Activated CD4-positive, alpha-beta memory T cell treated with anti-CD3 and anti-CD28 coated beads, Interleukin-2, amount 10 ng/mL, durations not matched to agents 7 days and 5 days (primary cell): ENCODE measurements at places on chromosomes 3 and 15.

DNA sequence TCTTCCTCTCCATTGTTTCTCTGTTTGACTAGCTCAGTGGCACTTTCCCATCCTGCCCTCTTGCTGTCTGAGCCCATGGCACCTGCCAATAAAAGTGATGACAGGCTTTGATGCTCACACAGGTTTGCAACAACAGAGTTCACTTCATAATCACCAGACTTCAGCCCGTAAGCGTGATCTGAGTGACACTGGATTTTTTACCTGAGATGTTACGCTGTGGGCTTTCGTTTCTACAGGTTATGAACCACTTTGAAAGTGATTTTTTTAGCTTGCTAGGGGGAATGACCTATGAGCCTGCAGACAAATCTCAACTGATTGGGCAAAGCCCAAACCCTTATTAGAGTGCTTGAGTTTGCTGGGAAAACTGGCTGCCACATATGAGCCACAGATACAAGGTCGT lies 173.9 kb upstream of the ICE2 start:
- DNase-seq, result no peak

- no peak for DNase-seq
These were observed 6.8 kb downstream of the SPINT1 start for GRCh38 chr15:40850576-40851112.

- DNase-seq, result no peak
These were observed 12.7 kb downstream of the SPSB4 start for GRCh38 chr3:141063831-141064230.

- no peak for DNase-seq
These were observed 36.5 kb downstream of the SH3GL3 start for GRCh38 chr15:83483612-83484011.

GRCh38 chr3:138833899-138834595 lies 681 bp downstream of the PIK3CB start:
- peak; percentile 19 for DNase-seq

GRCh38 chr3:126300761-126301481 lies 56.3 kb downstream of the KLF15 start:
- no peak for DNase-seq

- DNase-seq, result peak; percentile 78
These were observed 66.2 kb upstream of the CSTA start for GRCh38 chr3:122258757-122259371.

- DNase-seq, result no peak
These were observed 64.6 kb upstream of the GALNT15 start for GRCh38 chr3:16109929-16110328.

GRCh38 chr3:12307136-12307535 lies 18.3 kb downstream of the PPARG start:
- DNase-seq, result no peak

GRCh38 chr3:140396110-140396509 lies 281.8 kb upstream of the TRIM42 start:
- DNase-seq, result no peak

DNA sequence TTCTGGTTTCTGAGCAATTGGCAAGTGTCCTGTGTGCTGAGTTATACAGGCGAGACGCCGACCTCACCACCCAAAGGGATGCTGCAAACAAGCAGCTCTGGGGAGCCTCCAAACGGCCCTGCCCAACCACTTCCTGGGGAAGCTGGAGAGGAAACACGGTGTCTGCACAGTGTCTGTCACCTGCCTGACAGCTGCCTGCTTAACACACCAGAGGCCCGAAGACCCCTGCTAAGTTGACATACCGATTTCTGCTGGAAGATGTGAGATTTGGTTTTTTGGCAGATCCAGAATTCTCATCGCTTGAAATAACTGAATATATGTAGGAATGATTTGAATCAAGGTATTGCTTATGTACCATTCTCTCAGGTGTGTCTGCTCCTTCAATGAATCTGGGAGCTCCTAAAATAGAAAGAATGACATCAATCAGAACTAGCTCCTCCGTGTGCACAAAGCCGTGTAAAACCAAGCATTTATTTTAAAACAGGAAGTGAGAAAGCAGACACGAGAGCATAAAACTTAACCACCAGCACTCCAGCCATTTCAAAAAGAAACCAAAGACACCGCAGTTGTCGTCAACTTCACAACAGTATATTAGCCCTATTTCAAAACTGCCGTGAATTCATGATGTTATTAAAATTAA lies 27.2 kb downstream of the LRRC2 start:
- peak; percentile 92 for DNase-seq

- DNase-seq, result no peak
These were observed 351.7 kb downstream of the IGSF11 start for GRCh38 chr3:118682921-118683320.

- DNase-seq, result peak; percentile 17
These were observed 29.8 kb downstream of the ALS2CL start for GRCh38 chr3:46663591-46664135.

GRCh38 chr3:154588831-154589230 lies 158.8 kb upstream of the GPR149 start:
- no peak for DNase-seq

DNA sequence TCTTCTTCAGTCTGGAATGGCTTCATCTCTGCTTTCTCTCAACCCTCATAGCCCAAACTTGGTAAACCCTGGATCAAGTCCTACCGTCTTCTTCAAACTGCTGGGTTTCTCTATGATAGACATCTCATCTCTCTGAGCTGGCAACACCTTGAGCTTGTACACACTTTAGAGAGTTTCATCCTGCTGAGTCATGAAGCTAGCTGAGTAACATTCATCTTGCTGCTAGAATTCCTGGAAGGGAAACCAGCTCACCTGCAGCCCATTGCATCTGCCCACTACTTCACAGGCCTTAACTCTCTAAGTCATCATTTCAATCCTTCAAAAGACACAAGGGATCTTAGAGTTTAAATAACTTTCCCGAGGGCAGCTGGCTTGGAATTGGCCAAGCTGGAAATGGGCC lies 175.5 kb upstream of the RORA start:
- DNase-seq, result no peak

DNA sequence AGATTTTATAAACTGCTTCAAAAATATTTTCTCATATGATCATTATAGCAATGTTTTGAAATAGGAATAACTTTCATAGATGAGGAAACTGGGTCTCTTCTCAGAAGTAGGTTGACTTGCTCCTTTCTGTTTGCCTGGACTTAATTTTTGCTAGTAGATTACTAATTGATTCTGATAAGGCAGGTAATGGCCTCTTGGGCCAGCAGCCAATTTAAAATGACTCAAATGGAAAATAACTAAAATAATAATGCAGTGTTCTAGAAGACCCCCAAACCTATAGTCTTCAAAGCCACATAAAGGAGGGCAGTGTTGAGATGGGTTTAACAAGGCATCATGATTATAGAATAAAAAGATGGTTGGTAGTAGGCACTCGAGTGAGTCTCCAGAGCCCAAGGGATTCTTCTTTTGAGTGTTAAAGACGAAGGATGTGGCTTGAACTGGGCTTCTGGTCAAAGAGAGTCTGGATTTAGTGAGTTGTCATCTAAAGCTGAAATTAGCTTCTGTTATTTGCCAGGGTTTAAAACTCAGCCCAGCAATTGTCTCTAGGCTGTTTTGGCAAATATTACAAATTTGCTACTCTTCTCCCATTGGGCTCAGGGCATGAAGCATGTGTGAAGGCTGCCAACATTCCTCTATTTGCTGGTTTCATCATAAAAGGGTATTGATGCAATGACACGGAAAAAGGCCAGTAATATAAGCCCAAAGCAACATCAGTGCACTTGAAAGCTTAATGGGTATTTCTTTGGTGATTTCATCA lies 297.1 kb upstream of the MEIS2 start:
- no peak for DNase-seq

DNA sequence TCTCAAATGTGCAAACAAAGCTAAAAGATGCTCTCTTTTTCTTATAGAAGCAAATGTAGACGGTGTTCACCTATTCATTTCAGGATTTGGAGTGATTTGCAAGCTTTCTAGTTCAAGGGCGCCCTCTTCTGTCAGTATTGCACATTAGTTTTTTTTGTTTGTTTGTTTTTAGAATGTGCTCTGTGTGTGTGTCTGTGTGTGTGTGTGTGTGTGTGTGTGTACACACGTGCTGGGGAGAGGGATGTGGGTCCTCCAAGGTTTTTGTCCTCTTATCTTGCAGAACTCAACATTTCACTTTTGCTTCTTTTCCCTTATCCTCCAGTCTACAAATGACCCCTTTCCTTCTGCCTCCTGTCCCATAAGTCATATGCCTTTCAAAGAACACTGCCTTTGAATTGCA lies 23.5 kb downstream of the DNAH1 start:
- DNase-seq, result peak; percentile 49

DNA sequence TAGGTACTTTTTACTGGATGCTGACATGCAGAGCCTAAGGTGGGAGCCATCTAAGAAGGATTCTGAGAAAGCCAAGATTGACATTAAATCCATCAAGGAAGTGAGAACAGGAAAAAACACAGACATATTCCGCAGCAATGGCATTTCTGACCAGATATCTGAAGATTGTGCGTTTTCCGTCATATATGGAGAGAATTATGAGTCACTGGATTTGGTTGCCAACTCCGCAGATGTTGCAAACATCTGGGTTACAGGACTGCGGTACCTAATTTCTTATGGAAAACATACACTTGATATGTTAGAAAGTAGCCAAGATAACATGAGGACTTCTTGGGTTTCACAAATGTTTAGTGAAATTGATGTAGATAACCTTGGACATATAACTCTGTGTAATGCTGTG lies 125.1 kb downstream of the PLCL2 start:
- no peak for DNase-seq

DNA sequence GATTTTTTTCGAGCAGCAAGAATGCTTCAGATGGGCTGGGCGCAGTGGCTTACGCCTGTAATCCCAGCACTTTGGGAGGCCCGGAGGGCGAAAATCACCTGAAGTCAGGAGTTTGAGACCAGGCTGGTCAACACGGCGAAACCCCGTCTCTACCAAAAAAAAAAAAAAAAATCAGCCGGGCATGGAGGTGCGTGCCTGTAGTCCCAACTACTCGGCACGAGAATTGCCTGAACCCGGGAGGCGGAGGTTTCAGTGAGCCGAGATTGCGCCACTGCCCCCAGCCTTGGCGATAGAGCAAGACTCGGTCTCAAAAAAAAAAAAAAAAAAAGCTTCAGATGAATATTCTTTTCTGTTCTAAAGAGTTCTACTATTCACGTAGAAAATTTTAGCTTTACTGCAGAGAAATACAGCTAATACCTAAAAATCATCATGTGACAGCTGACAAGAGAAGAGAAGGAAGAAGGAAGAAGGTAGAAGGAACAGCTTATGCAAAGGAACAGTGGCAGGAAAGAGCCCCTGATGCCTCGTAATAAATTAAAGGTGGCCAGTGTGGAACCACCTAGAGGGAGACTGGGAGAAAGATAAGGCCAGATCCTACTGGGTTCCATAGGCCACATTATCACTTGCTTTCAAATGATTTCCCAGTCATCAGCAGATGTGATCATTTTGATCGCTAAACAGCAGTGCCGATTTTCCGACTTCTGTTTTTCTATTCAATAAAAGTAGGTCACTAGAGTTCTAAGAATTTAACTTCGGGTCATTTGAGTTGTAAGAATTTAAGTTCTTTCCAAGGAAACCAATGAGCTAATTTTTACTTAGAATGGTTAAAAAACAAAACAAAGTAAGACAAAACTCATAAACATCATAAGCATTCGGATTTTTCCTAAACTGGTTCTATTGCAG lies 1.5 kb downstream of the CMTM6 start:
- no peak for DNase-seq

GRCh38 chr3:66381626-66382025 lies 119.2 kb downstream of the LRIG1 start:
- DNase-seq, result no peak

DNA sequence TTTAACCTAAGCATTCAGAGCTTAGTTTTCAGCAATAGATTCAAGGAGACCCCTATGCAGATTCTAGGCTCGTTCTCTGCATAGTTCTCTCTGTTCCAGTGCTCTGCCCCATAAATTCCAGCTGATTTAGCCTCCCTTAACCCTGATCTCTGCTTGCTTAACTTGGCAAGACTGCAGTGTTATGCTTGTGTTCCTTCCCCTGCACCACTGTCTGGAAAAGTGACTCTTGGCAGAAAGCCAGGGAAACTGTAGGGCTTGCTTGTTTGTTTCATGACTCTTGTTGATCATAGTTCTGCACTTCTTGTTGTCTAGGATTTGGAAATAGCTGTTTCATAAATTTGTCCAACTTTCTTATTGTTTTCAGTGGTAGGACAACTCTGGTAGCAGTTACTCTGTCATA lies 40.1 kb downstream of the ANAPC13 start:
- DNase-seq, result no peak

- no peak for DNase-seq
These were observed 409.4 kb upstream of the PPP2R3A start for GRCh38 chr3:135556174-135556573.
